A549 treated with GW870086 at 1 μM for 4 hours (cell line): ENCODE measurements at places on chromosomes 3 and 15. TPM values are rescaled to one million over a fixed set of nuclear protein-coding genes. Genes with fewer than 3 reads are reported as not detected.

FETUB gene
- 0.08 to 0.16 TPM (median 0.14 TPM) in 3 of 5 replicates, not detected in the others for total RNA-seq

IL12A gene
- total RNA-seq, result 0.61 to 1.2 TPM (median 0.98 TPM) in 5 replicates

GOLGA8K gene
- total RNA-seq, result 0.56 to 0.97 TPM (median 0.71 TPM) in 5 replicates

SLC25A36 gene
- total RNA-seq, result 13.7 to 21.4 TPM (median 19.8 TPM) in 5 replicates

TBL1XR1 gene
- total RNA-seq, result 13.1 to 19.6 TPM (median 16.1 TPM) in 5 replicates
